ENCODE measurements at places on chromosomes 5 and 9.

GRCh38 chr5:139942243-139942642 lies 100.9 kb downstream of the NRG2 start:
- DNase-seq = no peak

DNA sequence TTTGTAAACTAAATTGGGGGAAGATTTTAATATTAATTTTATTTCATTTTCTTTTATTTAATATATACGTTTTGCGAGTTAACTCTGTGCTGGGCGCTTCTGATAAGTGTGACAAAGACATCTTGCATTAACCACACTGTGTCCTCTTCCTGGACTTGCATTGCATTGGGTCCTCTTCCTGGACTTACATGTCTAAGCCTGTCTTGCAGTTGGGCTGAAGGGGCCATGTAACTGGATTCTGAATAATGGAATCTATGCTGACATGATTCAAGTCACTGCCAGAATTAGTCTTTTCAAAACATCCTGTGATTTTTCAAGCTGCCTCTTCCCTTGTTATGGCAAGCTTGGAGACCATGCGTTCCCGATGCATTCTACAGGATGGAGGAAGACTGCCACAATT lies 122.6 kb downstream of the TRIM32 start:
- DNase-seq = no peak

- no peak for DNase-seq
These were observed 22.6 kb upstream of the SARDH start for GRCh38 chr9:133760713-133761290.

DNA sequence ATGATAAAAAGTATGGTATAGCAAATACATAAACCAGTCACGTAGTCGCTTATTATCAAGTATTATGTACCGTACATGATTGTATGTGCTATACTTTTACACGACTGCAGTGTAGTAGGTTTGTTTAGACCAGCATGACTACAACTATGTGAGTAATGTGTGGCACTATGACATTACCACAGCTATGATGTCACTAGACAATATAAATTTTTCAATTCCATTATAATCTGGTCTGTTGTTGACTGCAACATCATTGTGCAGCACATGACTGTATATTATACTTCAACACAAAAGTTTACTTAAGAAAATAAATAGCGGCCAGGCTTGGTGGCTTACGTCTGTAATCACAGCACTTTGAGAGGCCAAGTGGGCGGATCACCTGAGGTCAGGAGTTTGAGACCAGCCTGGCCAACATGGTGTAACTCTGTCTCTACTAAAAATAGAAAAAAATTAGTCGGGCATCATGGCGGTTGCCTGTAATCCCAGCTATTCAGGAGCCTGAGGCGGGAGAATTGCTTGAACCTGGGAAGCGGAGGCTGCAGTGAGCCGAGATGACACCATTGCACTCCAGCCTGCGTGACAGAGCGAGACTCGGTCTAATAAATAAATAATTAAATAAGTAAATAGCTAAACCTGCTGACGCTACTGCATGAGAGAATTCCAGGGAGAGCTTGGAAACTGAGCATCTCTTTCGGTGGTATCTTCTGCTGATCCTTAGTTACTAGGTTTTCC lies 24.6 kb upstream of the JADE2 start:
- DNase-seq = no peak

DNA sequence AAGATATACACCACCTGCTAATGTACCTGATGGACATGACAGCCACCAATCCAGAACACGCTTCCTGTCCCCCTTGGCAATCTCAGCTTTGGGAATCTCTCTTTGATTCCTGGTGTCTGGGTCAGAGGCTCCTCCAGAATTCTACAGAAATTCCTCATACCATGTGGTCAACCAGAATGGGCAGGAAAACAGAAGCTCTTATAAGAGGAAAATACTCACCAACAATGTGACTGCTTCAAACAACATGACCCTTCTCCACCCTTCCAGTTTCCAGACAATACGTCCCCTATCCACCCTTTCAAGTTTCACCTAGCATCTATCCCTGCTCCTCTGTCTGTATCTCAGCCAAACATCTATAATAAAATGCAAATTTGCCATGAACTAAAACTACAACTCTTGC lies 247.2 kb downstream of the DENND1A start:
- no peak for DNase-seq

- DNase-seq = no peak
These were observed 26.0 kb downstream of the GABRP start for GRCh38 chr5:170809551-170809950.

- DNase-seq = no peak
These were observed 48.7 kb downstream of the DNAJC21 start for GRCh38 chr5:34977934-34978613.

- no peak for DNase-seq
These were observed 44.1 kb downstream of the SPARC start for GRCh38 chr5:151642472-151643140.

DNA sequence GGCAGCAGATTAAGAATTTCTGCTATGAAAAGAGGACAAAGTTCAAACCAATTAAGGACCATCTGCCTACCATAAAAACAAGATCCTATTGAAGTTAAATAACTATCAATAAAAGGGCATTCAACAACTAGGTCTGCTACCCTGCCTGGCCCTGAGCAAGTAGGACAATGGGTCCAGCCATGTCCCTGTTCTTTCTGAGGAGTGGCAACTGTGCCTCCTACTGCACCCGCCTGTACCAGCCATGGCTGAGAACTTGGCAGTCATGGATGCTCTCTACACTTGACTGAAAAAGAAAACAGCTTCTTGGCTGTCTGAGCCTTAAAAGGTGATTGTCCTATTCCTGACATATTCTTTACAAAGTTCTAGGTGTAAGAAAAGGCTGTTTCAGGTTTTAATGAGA lies 652.4 kb downstream of the PDE4D start:
- DNase-seq = no peak

- DNase-seq = peak; percentile 70
These were observed 32.6 kb upstream of the EGFL7 start for GRCh38 chr9:136629879-136630661.

DNA sequence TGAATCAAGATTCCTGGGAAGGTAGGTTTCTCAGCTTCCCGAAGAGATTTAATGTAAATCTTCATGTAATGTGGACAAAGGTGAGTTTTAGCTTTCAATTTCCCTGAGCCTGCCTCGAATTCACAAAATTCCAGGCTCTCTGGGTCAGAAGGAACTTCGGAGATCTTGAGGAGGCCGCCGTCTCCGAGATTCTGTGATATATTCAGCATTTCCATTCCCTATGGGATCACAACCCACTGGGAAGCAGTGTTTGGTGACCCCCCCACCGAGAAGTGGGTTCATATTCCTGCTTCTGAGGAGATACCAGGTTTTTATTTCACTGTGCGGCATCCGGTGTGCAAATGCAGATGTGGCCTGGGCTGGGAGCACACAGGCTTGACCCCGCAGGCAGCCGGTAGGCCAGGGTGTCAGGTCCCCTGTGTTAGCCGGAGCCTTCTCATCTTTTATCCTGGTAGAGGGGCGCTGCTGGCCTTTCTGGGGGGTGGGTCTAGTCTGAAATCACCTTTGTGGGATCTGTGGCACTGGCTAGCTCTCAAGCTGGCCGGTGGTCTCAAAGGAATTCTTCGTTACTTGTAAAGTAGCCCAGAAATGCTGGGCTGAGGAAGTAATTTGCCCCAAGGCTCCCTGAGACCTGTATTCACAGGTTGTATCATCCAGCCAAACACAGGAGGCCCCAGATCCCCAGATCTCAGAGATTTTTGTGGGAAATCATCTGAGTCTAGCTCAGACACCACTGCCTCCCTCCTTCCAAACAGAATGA lies 1.4 kb downstream of the PLEKHG4B start:
- DNase-seq = no peak

- DNase-seq = no peak
These were observed 14.4 kb downstream of the SLC12A7 start for GRCh38 chr5:1097381-1097987.

DNA sequence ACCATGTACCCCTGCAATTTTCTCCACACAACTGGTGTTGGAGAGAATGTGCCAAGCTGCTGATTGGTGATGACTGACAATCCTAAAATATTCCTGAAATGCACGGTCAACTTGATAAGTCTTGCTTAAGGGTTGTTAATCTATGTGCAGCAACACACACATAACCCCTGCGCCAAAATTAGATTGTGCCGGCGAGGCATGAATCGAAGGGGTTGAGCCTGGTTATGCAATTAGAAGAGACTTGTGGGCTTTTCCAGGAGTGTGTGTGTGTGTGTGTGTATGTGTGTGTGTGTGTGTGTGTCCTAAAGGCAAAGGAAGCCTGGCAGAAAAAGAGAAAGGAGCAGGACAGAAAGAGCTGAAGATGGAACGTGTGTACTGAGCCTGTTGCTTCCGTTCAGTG lies 22.3 kb downstream of the IRX2 start:
- no peak for DNase-seq

DNA sequence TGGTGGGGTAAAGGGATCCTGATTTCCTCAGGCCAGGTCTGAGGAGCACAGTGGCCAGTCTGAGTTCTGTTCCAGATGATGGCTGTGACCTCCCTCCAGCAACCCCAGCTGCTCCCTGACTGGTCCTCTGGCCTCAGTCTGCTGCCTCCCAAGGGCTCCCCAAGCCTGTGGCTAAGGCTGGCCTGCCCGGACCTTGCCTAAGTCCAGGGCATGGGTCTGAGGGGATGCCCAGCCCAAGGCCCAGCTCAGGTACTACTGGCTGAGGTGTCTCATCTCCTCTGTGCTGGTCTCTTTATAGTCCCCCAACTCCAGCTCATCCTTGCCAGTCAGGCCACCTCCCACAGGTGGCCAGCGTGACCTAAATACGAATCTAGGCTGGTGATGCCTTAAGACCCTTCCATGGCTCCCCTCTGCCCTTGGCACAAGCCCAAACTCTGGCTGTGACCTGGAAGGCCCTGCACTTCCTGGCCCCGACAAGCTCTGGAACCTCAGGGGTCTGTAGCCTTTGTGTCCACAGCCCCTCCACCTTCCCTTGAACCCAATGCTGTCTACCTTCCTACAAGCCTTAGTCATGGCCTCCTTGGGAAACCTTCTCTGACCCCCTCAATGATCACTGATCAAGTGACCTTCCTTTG lies 9.8 kb downstream of the KIF12 start:
- DNase-seq = no peak

DNA sequence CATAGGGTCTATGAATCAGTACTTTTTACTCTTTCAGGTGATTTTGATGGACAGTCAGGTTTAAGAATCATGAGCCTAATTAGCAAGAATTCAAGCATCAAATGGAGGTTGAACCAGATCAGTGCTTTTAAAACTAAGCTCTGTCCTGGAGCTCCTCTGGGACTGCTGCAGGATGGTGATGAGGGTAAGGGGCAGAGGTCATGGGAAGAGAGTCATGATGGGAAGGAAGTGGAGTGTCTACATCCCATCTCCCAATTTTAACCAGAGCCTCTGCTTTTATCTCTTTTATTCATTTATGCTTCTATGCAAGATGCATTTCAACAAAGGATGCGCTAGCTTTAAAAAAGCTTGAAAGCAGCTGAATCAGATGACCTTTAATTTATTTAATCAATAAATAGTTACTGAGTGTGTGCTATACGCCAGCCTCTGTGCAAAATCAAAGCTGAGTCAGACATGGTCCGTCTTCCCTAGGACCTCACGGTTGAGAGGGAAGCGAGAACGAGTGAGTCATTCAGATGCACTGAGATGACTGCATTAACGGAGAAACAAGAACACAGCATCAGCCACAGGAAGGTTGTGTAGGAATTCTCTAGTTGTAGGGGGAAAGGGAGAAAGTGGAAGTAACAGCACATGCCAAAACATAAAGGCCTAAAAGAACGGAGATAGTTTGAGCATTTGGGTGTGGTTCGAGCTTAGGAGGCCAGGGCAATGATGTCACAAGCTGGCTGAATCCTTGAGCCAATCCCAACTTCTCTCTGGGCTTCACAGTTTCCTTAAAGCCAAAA lies 441.6 kb upstream of the BRINP1 start:
- no peak for DNase-seq

GRCh38 chr5:172150514-172151425 lies 37.3 kb downstream of the STK10 start:
- DNase-seq = peak; percentile 56

- DNase-seq = no peak
These were observed 111.9 kb downstream of the PDE8B start for GRCh38 chr5:77322406-77322805.

DNA sequence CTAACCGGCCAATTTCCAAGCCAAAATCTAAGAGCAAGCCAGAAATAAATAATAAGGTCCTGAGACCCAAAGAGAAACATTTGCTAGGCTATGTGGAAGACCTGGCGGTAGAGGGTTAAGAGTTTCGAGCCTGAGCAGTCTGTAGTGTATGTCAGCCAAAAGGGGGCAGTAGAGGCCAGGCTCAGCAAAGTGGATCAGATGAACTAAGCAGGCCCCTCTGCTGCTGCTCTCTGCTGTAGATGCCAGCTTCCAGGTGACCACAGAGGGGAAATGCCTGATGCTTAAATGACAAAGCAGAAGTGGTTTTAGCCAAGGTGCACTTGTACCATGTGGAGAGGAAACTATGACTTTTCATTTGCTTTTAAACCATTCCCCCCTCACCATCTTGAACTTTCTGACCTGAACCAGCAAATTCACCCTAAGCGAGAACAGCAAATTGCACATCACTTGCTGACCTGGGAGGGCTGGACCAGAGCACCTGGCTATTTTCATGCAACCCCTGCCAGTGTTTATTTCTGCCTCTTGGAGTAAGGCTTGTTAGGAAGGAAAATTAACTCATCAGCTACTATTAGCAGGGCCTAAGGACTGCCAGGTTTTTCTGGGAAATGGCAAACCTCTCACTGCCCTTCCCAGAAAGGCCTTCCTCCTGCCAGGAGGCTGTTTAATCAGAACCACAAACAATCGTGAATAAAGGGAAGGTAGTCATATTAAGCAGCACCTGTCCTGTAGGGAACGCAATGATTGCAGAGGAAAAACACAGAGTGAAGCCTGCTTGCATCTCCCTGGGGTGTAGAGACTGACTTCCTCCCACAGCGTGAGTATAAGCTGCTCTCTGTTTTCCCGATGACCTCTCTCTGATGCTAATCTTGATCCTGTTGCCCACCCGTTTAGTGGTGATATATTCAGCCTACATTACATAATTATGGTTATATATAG lies 818.2 kb downstream of the TLR4 start:
- no peak for DNase-seq

- DNase-seq = no peak
These were observed 6.9 kb downstream of the REEP2 start for GRCh38 chr5:138445547-138446271.

- no peak for DNase-seq
These were observed 97.4 kb downstream of the CDK5RAP2 start for GRCh38 chr9:120482424-120483186.

DNA sequence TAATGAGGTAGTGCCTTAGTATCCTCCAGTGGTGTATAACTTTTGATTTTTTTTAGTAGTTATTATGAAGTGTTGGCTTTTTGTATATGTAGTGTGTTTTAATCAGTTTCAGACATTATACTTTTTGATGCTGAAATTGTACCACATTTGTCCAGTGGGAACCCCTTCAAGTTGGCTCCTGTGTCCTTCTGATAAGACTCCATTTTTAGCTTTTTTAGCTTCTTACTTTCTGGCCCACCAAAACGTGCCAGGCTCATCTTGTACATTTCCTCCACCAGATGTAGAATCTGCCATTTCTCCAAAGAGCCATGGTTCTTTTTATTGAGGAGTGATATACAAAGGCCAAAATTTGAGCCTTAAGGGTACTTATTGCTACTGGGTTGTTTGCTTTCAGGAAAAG lies 84.4 kb downstream of the PBX3 start:
- DNase-seq = no peak
